ENCODE measurements at places on chromosomes 6 and 20.

DNA sequence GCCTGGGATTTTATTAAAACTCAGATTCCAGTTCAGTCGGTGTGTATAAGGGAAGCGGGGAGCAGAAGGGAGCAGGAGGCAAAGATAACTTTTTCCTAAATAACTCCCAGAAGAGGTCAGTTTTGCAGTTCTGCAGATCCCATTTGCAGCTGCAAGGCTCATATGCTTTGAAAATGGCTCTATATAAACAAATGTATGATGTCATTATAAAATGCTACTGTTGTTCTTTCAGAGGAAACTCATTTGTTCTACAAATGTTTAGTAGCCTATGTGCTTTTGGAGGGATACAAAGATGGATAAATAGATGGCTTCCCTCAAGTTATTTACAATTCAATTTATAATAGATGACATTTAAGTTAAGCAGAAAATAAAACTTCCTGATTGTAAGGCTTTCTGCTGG lies 29.2 kb upstream of the DSP start:
- DNase-seq, result no peak

DNA sequence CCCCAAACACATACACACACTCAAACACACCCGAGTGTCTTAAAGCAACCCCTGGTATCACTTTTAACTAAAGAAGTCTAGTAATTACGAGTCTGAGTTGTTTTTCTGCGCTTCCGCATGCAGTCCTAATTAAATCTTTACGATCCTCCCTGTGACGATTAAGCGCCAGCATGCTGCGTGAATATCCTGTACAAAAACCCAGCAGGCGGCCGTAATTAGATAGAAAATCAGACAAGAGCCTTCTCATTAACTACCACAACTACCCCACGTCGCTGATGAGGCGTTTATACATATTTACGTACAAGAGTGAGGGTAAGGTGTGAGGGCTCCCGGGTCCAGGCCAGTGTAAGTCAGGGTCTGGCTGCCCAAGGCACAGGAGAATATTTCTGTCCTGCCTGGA lies 8.1 kb downstream of the TFAP2B start:
- DNase-seq, result no peak

DNA sequence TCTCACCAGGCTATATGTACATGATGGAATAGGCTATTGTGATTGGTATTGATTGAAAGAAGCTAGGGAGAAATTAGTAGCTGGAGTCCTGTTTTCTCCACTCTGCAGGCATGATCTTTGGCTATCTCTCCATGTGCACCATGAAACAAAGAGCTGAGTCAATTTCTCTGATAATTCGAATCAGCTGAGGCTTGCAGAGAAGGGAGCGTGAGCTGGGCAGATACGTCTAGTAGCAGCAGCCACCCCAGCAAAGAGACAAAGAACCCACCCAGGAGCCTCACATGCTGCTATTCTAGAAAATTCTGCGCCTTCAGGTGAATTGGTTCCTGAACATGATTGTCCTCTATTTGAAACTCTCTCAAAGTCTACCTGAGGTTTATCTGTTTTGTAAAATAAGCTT lies 6.9 kb upstream of the SGK1 start:
- no peak for DNase-seq

DNA sequence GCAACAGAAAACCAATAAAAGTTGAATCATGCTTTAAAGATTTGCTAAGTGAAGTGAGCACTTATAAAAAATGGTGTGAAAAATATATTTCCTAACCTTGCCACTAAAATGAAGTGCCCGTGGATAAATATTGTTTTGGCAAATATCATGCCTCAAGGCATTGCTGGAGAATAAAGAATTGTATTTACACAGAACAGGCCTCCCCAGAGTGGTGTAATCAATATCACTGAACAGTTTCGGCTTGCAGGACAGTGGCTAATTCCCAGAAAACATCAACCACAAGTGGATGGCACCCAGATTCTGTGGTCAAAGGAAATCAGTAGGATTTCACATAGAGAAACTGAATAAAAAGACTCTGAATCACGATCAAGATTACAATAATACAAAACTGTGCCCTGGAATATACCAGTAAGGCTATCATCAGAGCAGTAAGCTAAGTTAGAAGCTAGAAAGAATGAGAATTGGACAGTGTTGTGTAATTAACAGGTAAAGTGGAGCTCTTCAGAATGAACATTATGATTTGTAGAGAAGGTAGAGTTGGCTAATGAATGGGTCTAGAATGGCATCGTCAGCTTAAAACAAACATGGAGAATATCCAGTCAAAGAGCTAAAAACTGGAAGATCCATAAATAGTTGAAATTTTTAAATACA lies 1026.9 kb upstream of the ADGRB3 start:
- no peak for DNase-seq

GRCh38 chr6:53985366-53985765 lies 125.9 kb upstream of the MLIP start:
- DNase-seq, result no peak

GRCh38 chr6:54980511-54981275 lies 134.1 kb downstream of the FAM83B start:
- DNase-seq, result no peak

DNA sequence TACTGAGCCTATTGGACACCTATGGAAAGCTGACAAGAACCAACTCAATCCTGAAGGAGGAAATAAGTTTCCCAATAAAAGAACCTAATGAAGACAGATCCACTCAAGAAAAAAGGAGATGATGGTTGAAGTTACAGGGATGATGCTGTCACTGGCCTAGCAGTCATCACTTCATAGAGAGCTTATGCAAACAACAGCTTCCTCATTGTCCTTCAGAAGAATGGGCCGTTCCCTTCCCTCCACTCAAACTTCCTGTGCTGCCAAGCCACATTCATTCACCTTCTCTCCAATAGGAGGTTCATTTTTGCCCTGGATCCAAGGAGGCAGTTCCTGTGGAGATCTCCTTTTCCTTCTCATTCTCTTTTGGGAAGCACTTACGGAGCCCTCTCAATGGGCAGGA lies 13.8 kb upstream of the PM20D2 start:
- no peak for DNase-seq

DNA sequence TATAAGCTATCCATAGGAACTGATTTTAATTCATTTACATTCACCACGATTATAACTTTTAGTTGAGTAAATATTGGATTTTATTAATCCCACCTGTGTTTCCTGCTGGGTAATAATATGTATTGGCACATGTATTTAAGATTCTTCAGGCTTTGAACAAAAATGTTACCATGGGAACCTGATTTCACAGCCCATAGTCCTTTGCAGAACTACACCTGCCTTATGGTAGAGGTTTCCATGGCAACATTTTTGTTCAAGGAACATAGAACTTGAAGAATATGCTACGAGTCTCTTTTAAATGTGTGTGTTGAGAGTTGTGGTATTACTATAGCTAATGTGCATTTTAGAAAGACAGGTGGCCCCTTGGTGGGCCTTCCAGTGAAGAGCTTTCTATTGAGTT lies 317.4 kb downstream of the SAMD5 start:
- no peak for DNase-seq

DNA sequence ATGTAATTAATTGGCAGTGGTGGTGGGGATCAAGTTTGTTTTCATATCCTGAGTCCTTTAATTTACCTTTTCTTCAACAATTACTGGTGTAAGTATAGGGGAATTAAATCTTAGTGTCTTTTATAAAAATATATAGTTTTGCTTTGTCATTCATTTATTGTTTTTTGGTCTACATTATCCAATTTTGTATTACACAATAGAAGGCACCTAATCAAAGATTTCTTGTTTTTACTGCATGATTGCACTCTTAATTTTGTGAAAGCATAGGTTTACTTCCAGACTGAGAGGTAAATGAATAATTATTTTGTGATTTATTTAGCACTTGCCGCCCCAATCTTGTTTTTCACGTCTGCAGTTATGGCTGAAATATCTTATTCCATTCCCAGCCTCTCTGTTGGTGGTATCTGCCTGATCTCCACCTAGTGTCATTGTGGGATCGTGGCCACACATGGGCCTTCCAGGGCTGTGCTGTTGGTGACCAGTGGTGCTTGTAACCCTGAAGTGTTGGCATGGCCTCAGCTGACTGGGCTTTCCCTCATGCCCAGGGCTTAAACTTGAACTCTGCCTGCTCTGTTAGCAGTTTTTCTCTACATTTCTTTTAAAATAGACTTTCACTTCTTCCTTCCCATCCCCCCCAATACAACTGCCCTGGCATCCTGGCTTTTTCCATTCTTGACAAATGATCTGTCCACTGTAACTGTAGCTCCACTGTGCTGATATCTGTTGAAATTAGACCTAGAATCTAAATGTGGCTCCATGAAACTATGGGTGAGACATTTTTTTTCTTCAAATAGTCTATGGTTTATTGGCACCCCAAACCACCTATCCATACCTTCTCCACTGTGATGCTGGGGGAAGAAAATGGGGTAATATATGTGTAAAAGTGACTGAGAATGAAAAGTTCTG lies 24.8 kb downstream of the E2F3 start:
- no peak for DNase-seq

DNA sequence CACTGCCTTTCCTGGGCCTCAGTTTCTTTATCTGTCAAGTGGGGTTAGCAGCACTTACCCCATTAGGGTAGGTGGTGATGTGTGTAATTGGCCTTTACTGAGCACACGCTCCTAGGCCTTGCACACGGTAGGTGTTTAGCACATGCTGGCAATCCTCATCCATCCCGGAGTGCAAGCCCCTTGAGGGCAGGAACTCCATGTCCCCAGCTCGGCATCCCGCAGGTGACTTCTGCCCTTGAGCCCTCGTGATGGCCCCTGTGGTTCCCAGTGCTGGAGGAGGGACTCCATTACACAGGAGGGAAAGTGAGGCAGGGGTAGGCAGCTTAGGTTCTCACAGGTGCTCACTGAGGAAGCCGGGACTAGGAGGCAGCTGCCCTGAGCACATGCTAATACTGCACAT lies 40.0 kb downstream of the MYH7B start:
- no peak for DNase-seq

- DNase-seq, result peak; percentile 73
These were observed 10.6 kb upstream of the CCN6 start for GRCh38 chr6:112043032-112044007.

- no peak for DNase-seq
These were observed 92.4 kb downstream of the PPP1R14C start for GRCh38 chr6:150235218-150235617.

DNA sequence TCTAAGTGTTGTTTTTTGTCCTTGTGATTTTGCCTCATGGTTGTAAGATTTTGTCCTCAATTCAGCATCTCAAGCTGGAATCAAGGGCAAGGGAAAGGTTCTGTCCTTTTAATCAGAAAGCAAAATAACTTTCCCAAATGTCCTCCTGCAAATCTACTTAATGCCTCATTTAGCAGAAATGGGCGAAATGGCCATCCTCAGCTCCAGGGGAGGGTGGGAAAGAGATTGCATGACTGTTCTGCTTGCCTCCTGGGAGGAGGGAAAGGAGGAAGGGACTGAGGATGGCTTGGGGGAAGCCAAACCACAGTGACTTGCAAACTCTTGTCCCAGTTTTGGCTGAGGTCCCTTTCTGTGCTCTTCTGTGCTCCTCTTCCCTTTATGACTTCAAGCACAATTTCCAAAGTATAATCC lies 43.4 kb downstream of the TNFAIP3 start:
- no peak for DNase-seq

- DNase-seq, result no peak
These were observed 118.4 kb downstream of the ANKRD60 start for GRCh38 chr20:58109918-58110635.

GRCh38 chr6:147522597-147522996 lies 14.1 kb downstream of the SAMD5 start:
- no peak for DNase-seq

- DNase-seq, result no peak
These were observed 1.4 kb upstream of the MUC21 start for GRCh38 chr6:30981942-30982772.

- no peak for DNase-seq
These were observed 26.5 kb upstream of the LGSN start for GRCh38 chr6:63346217-63346835.

- no peak for DNase-seq
These were observed 45.2 kb downstream of the PLCG1 start for GRCh38 chr20:41182296-41183212.

DNA sequence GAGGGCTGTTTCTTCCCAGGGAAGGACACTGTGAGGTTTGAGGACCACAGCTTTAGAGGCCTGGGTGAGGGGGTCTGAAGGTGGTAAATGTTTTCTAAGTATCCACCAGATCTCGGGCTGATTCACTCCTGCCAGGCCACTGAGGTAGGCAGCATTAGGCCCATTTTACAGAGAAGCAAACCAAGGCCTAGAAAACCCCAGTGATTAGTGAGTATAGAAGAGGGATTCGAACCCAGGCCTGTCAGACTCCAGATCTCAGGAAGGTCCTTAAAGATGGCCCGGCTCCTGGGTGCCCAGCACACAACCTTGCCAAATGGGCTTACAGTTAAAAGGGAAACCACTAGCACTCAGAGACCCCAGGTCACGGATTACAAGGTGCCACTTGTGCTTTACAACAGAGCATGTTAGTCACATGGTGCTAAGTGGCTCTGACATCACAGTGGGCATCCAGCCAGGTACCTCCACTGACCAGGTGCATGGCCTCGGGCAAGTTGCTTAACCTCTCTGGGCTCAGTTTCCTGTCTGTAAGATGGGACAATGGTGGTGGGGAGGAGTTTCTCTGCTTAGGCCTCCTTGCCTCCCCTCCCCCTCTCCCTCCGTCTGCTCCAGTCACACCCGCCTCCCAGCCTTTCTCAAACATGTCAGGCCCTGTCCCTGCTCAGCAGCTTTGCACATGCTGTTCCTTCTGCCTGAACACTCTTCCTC lies 18.8 kb upstream of the SIRPA start:
- no peak for DNase-seq

DNA sequence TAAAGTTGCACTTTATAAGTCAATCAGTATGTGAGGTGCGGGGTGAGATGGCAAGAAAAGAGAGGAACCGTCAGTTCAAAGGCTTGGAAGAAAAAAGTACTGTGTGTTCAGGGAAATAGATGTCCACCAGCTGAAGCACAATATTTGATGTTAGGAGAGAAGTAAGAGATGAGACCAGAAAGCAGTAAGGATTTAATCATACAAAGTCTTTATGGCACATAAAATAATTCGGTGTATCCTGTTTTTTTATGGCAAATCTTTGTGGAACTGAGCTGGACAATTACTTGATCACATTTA lies 197.2 kb downstream of the FAXC start:
- DNase-seq, result no peak

- no peak for DNase-seq
These were observed 108.6 kb downstream of the BCKDHB start for GRCh38 chr6:80215063-80215462.

DNA sequence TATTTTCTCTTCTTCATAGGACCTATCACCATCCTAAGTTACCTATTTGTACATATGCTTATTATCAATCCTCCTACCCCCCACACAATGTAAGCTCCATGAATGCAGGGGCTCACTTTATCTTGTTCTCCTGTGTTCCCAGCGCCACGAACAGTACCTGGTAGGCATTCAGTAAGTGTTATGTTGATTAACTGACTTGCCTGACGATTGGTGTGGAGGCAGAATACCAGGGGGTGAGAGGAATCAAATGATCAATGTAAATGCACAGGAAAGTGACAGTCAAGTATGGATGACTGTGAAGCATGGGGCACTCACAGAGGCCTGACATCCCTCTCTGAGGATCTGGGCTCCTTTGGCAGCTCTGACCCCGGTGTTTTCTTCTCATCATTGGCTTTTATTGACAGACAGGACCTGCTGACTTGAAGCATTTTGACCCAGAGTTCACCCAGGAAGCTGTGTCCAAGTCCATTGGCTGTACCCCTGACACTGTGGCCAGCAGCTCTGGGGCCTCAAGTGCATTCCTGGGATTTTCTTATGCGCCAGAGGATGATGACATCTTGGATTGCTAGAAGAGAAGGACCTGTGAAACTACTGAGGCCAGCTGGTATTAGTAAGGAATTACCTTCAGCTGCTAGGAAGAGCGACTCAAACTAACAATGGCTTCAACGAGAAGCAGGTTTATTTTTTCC lies 6.1 kb upstream of the IFT52 start:
- no peak for DNase-seq

GRCh38 chr6:140009286-140009685 lies 634.8 kb upstream of the CITED2 start:
- no peak for DNase-seq
